ENCODE measurements at places on chromosomes 4 and X.

DNA sequence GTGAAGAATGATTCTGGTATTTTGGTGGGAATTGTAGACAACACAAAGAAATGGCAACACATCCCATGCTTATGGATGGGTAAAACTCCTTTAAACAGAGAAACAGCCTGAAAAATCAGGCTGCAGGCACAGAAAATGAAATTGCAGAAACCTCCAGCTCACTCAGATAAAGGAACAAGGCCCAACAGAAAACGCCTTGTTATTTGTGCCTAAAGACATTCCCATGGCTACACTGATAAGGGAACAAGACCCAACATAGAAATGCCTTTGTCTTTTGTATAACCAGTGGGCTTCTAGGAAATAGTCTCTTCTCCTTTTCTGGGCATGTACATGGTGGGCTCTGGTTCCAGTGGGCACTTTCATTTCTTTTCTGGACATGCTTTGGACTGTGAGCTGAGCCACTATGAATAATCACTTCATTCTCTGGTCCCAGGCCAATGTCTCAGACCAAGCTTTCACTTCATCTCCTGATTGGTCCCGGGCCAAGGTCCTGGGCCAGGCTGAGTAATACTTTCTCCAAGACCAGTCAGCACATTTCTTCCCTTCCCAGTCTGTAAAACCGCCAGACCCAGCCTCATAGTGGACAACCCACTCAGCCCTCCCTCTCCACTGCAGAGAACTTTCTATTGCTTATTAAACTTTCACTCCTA is 160.5 kb downstream of the TBX22 start:
- no peak for DNase-seq

DNA sequence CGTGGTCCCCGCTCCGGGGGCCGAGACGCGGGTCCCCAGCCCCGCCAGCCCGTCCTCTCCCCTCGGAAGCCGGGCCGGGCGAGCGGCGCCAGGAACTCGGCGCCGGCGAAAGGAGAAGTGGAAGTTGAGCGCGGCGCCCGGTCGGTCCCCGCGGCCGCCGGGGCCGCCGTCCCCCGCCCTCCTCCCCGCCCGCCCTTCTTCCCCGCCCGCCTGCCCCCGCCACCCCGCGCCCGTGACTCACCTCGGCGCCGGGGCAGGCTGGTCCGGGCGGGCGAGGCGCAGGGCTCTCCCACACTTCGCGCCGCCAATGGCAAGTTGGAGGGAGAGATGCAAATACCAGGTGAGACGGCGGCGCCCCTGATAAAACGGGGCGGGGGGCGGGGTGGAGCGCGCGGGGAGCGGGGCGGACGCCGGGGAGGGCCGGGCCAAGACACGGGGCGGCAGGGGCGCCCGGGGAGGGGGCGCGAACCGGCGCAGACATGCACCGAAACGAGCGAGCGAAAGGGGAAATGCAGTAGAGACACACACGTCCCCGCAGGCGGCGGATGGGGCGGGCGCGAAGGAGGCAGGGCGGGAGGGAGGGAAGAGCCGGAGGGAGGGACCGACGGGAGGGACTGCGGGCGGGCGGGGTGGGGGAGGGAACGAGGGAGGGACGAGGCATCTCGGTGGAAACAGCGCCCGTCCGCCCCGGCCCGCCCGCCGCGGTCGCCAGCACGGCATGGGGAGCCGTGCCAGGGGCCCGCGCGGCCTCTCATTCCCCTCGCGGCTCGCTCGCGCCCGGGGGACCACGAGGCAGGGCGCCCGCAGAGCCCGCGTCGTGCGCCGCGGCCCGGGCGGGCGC is at the start of gene ELF4:
Gene ELF4, minus strand, starts transcription at position 119 of the 841 bp plus-strand sequence. CDS start 29,167 bp downstream, outside the sequence.
- DNase-seq, result peak; percentile 58

GRCh38 chr4:177802661-177803060 is 360.4 kb upstream of the AGA start:
- DNase-seq, result no peak

DNA sequence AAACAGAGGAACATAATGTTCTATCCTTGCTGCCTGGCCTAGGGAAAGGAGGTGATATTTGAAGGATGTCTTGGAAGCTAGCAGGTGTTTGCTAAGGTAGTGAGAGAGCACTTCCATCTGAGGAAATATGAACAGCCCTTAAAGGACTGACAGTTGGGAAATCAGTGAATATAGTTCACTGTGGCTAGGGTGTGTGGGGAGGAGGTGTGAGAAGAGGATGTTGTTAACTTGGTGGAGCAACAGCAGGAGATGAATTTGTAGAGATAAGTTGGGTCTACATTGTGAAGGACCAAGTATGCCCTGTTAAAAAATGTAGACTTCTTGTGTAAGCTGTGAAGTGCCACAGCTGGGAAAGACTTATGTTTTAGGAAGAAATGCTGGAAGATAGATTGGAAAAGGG is 25.5 kb downstream of the TBC1D19 start:
- DNase-seq, result no peak

- DNase-seq, result no peak
Measured at GRCh38 chr4:156654410-156654809, 317.2 kb downstream of the PDGFC start.

- no peak for DNase-seq
Measured at GRCh38 chr4:11451716-11452115, 23.0 kb upstream of the HS3ST1 start.

DNA sequence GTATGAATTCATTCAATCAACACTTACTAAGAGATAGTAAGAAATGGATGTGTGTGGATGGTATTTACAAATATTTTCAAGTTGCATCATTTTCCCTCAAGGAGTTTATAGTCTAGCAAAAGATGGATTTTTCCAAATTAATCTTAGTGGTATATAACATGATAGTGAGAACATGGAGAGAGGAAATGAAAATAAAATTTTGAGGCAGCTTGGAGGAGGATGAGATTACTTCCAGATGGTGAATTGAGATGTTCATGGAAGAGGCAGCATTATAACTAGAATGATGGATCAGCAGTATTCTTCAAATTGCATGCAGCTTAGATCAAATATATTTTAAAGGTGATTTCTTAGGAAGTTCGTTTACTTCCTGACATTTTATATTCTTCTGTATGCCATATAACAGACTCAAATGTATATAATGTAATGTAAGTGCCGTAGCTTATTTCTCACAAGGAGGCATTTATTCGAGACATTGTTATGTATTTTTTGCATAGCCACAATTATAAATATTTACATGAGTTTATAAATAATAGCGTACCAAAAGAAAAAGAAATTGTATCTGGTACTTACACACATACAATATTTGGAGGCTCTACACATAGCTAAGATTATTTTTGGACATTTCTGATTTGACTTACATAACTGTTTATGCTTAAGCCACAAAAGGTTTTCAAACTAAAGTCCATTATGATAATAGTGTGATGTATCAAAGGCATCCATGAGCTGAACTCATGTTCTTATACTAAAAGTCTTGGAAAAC is 439.4 kb downstream of the SPRY1 start:
- no peak for DNase-seq

- no peak for DNase-seq
Measured at GRCh38 chr4:102585329-102585728, 84.2 kb downstream of the NFKB1 start.

DNA sequence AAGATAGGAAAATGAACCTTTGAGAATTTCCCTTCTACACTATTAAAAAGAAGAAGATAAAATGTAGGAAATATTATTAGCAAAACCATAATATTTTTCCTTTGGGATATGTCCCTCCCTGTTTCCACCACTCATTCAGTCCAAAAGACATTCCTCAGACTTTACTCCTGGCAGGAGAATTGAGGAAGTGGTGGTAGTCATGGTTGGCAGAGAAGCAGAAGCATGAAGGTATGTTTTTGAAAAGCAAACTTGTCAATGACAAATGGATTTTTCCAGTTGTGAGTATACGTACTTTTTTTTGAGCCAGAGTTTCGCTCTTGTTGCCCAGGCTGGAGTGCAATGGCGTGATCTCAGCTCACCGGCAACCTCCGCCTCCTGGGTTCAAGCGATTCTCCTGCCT is 13.7 kb downstream of the STAG2 start:
- no peak for DNase-seq

DNA sequence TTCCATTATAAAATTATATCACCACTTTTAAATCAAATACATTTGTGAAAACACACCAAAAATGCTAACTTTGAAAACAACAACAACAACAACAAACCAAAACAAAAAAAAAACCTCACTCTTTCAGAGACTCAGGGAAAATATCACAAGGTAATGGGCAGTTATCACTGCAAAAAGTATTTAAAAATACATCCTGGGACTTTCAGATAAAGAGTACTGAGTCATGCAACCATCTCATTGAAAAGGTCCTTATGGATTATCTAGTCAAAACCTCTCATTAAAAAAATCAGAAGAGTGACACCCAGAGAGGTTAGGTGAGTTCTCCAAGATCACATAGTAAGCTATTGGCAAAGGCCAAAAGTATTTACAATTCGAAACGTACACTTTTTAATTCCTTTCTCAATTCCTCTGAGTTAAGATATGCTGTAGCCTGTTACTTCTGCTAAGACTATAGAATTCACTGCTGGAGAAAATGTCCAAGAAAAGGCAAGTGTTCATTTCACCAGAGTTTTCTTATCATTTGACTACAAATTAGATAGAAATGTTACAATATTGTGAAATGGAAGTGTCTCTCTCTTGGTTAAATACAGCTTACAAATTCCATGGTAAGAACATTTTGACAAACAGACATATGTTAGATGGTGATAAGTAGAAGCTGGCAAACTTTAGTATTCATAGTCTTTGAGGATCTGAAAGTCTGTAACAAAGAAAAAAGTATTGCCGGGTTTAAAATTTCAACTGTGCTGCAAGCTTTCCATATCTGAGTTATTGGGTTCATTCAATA is 9.3 kb downstream of the STX18 start:
- no peak for DNase-seq

- DNase-seq, result no peak
Measured at GRCh38 chrX:84339507-84340364, 151.7 kb upstream of the RPS6KA6 start.

GRCh38 chr4:76298227-76298626 is 8.3 kb upstream of the STBD1 start:
- no peak for DNase-seq

Measured in activated CD4-positive, alpha-beta T cell treated with anti-CD3 and anti-CD28 coated beads, Interleukin-2, amount 50 U/mL, for 4 hours (primary cell).